ENCODE measurements at places on chromosomes 6 and 20.

- DNase-seq: no peak
Observed at GRCh38 chr6:42572523-42572922, 8.7 kb downstream of the UBR2 start.

DNA sequence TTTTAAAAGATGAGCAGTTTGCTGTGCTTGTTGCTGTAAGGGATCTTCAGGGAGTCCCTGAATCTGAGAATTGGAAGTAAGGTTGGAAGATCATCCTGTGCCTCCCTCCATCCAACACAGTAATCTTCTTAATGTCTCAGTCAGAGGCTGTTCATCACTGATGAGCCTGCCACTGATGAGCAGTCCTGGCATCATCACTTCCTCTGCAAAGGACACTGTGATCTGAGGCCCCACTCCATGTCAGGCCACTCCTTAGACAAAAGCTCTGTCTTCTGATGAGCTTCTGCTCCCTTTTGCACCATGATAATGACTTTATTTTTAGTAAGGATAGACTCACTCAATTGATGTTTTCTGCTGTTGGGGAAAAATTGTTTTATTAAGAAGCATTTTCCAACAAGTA is 121.0 kb downstream of the UST start:
- DNase-seq: no peak

- DNase-seq: no peak
Observed at GRCh38 chr6:157778719-157779118, 44.3 kb upstream of the SNX9 start.

- DNase-seq: no peak
Observed at GRCh38 chr6:165249808-165250207, 59.6 kb downstream of the C6orf118 start.

Data from astrocyte of the spinal cord (primary cell).